MCF 10A (cell line): ENCODE measurements at places on chromosomes 2 and 18. TPM values are rescaled to one million over a fixed set of nuclear protein-coding genes. Genes with fewer than 3 reads are reported as not detected.
A peak's percentile ranks its signal among the peaks of the same experiment; 100 is the strongest.

The TBC1D8 gene
- total RNA-seq = 48.1 and 50.9 TPM in 2 replicates

The ANTXR1 gene
- total RNA-seq = 33.1 and 33.8 TPM in 2 replicates

The FASTKD2 gene
- 28.9 and 34.6 TPM in 2 replicates for total RNA-seq

The C2orf72 gene
- not detected in 2 replicates for total RNA-seq

DNA sequence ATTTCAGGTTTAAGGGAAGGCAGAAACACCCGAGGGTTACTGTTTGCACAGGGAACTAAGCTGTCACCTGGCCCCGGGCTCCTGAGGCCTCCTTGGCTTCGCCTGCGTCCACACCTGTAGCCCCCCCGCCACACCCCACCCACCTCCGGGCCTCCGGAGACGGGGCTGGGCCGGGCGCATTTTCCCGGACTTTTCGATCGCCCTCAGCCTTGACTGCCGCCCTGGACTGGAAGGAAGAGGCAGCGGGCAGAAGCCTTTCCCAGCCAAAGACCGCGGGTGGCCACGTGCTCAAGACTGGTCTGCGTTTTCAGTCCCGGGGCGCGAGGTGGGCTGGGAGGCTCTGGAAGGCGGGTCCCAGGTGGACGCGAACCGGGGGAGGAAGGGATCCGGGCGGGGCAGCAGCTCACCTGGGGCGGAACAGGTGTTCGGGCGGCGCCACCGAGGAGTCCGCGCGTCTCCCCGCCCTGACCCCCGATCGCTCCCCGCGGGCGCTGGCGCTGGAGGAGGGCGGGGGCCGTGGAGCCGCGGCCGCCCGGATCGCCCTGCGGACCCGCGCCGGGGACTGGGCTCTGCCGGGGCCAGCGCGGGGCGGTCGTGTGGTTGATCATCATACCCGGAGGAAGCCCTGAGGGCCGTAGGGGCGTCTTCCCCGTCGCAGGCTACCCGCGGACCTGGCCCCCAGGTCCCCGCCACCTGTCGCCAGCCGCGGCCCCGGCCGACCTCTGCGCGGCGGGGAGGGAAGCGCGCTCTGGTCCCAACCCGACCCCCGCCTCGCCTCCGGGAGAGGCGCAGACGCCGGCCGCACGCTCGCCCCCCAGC lies 3.2 kb downstream of the ID2 start:
- peak overlapping the region; percentile 65 for H3K4me3 ChIP-seq
- no peak overlapping the region for H3K27ac ChIP-seq
- DNase-seq = peak; percentile 20

DNA sequence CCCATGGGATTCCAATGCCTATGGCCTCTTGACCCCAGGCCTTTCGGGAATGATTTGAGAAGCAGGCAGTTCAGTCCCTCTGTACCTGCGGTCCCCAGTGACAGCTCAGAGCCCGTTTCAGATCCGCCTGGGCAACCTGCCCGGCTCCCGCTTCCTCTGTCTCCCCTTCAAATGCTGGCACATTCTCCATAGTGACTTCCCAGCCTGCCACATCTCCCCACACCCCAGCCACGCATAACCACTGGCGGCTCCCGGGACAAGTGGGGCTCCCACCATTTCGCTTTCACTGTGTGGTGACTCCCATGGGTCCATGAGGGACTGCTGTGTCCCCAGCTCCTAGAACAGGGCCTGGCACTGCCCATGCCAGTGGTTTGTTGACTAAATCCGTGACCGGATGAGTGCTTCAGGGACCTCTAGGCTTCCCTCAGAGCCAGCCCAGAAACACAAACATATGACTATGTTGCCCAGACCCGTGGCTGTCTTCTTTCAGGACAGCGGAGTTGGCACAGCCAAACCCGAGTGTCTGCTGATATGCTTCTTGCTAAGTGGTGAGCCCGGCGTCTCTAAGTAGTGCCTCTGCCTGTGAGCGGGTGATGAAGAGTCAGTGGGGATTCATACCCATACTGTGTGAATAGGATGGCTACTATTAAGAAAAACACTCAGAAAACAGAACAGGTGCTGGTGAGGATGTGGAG lies 91.2 kb downstream of the GLI2 start:
- H3K4me3 ChIP-seq = no peak overlapping the region
- H3K36me3 ChIP-seq = no peaks in the 10 kb centered on the region
- H3K27ac ChIP-seq = no peak overlapping the region
- no peak for DNase-seq
- H3K27me3 ChIP-seq = peaks cover 31% of the 10 kb centered on the region

GRCh38 chr2:160076914-160077313 lies 14.5 kb upstream of the PLA2R1 start:
- H3K4me3 ChIP-seq = no peak overlapping the region
- H3K4me1 ChIP-seq = no peaks in the 10 kb centered on the region
- H3K36me3 ChIP-seq = no peaks in the 10 kb centered on the region
- peak overlapping the region; percentile 60 for H3K27ac ChIP-seq
- no peak for DNase-seq

GRCh38 chr2:100008956-100009355 lies 133.4 kb downstream of the AFF3 start:
- no peak overlapping the region for H3K4me3 ChIP-seq
- H3K4me1 ChIP-seq = peaks cover 13% of the 10 kb centered on the region
- no peaks in the 10 kb centered on the region for H3K36me3 ChIP-seq
- no peaks in the 10 kb centered on the region for H3K27me3 ChIP-seq

DNA sequence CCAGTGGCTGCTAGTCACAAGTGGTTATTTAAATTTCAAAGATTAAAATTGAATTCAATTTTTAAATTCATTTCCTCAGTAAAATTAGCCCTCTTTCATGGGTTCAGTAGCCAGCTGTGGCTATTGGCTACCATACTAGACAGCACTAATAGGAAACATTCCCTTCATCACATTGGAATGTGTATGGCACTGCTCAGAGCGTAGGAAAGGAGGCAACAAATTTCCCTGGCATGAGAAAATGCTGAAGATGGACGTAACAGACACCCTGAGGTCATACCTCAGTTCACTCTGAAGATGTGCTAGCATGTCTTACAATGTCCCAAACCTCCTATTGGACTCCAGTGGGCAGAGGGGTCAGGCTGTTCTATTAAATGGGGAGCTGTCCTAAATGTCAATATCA lies 96.4 kb downstream of the C1QL2 start:
- no peaks in the 10 kb centered on the region for H3K36me3 ChIP-seq
- H3K4me1 ChIP-seq = peaks cover 7% of the 10 kb centered on the region
- no peak for DNase-seq

- no peak overlapping the region for H3K27ac ChIP-seq
- no peaks in the 10 kb centered on the region for H3K27me3 ChIP-seq
- H3K4me1 ChIP-seq = no peaks in the 10 kb centered on the region
- no peak for DNase-seq
- no peak overlapping the region for H3K4me3 ChIP-seq
These were observed 47.1 kb downstream of the CENPO start for GRCh38 chr2:24840164-24840869.

- H3K36me3 ChIP-seq = peaks cover 7% of the 10 kb centered on the region
- no peak overlapping the region for H3K4me3 ChIP-seq
- H3K27me3 ChIP-seq = no peaks in the 10 kb centered on the region
- DNase-seq = no peak
- no peak overlapping the region for H3K27ac ChIP-seq
These were observed 110.2 kb downstream of the PRKCE start for GRCh38 chr2:45761635-45762034.

- no peaks in the 10 kb centered on the region for H3K27me3 ChIP-seq
- no peaks in the 10 kb centered on the region for H3K4me1 ChIP-seq
- no peak overlapping the region for H3K27ac ChIP-seq
- H3K36me3 ChIP-seq = peaks cover 74% of the 10 kb centered on the region
These were observed 40.8 kb downstream of the PAPOLG start for GRCh38 chr2:60796573-60797509.

- H3K27me3 ChIP-seq = peaks cover 46% of the 10 kb centered on the region
- H3K36me3 ChIP-seq = no peaks in the 10 kb centered on the region
- no peak for DNase-seq
- H3K4me3 ChIP-seq = no peak overlapping the region
- no peak overlapping the region for H3K27ac ChIP-seq
These were observed 414.4 kb upstream of the CDH7 start for GRCh38 chr18:65336411-65336810.

GRCh38 chr2:241111440-241111805 lies 9.3 kb upstream of the MTERF4 start:
- no peaks in the 10 kb centered on the region for H3K27me3 ChIP-seq
- H3K27ac ChIP-seq = no peak overlapping the region
- H3K4me1 ChIP-seq = no peaks in the 10 kb centered on the region
- H3K4me3 ChIP-seq = no peak overlapping the region
- DNase-seq = no peak
- peaks cover 16% of the 10 kb centered on the region for H3K36me3 ChIP-seq

GRCh38 chr18:10094154-10094553 lies 180.3 kb downstream of the VAPA start:
- peak overlapping the region; percentile 21 for H3K27ac ChIP-seq
- peaks cover 6% of the 10 kb centered on the region for H3K4me1 ChIP-seq
- DNase-seq = peak; percentile 64
- H3K36me3 ChIP-seq = no peaks in the 10 kb centered on the region
- H3K27me3 ChIP-seq = no peaks in the 10 kb centered on the region

DNA sequence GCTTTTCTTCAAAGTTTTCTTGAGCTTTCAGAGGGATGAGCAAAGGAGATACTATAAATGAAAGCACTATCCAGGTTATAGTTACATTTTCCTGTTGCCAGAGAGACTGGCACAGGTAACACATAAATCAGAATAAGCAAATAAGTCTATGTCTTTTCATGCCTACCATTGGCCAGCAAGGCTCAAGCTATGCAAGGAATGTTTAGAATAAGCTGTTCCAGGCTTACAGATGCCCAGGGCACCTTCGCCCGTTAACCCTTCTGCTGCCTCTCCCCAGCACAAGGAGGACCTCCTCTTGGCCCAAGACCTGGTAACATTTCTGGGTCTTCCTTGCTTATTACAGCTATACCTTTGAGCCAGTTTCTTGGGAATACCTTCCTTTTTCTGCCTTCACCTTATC lies 233.7 kb upstream of the MEIS1 start:
- H3K4me3 ChIP-seq = no peak overlapping the region
- peaks cover 11% of the 10 kb centered on the region for H3K27me3 ChIP-seq
- no peak overlapping the region for H3K27ac ChIP-seq
- H3K4me1 ChIP-seq = no peaks in the 10 kb centered on the region

DNA sequence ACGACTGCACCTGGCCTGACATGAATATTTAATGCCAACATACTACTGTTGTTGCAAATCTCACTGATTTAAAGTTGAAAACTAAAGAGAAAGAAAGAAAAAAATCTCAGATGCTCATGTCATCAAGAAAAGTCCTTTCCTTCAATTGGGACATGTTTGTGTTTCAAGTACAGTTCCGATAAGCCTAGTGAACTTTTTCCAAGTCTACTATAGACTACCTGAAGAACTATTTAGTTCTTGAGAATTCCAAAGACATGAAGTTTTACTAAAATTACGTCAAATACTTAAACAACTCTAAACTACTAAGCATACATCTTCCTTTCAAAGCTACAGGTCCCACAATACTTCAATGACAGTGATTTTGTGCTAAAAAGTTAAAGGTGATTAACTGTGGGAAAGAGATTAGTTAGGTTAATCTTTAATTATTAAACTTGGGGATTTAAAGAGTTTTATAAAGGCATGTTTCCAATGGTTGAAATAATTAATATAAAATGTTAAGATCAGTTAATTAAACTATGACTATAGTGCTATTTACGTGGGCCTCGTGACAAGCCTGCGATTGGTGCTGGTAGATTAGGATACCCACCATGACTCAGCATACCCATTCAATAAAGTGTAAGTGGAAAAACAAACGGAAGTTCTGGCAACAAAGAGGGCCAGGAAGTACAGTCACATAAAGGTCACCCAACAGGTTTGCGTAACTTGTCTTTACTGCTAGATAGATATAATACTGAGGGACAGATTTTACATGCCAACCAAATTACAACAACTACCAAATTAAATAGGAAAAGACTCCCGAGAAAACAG lies 55.5 kb downstream of the SEPTIN10 start:
- H3K4me3 ChIP-seq = no peak overlapping the region
- H3K27me3 ChIP-seq = no peaks in the 10 kb centered on the region
- peaks cover 21% of the 10 kb centered on the region for H3K36me3 ChIP-seq
- DNase-seq = peak; percentile 82

- DNase-seq = no peak
- H3K27me3 ChIP-seq = no peaks in the 10 kb centered on the region
- no peak overlapping the region for H3K4me3 ChIP-seq
- peaks cover 28% of the 10 kb centered on the region for H3K36me3 ChIP-seq
- H3K27ac ChIP-seq = no peak overlapping the region
These were observed 138.2 kb downstream of the TMEM131 start for GRCh38 chr2:97857553-97857952.
